ENCODE measurements at places on chromosomes 6 and 20.

- ATAC-seq: no peak
Observed at GRCh38 chr6:99559057-99559456, 9.4 kb downstream of the CCNC start.

GRCh38 chr6:3252369-3252768 is 6.4 kb upstream of the PSMG4 start:
- ATAC-seq: no peak

GRCh38 chr6:21915707-21916260 is 322.2 kb downstream of the SOX4 start:
- ATAC-seq: no peak

DNA sequence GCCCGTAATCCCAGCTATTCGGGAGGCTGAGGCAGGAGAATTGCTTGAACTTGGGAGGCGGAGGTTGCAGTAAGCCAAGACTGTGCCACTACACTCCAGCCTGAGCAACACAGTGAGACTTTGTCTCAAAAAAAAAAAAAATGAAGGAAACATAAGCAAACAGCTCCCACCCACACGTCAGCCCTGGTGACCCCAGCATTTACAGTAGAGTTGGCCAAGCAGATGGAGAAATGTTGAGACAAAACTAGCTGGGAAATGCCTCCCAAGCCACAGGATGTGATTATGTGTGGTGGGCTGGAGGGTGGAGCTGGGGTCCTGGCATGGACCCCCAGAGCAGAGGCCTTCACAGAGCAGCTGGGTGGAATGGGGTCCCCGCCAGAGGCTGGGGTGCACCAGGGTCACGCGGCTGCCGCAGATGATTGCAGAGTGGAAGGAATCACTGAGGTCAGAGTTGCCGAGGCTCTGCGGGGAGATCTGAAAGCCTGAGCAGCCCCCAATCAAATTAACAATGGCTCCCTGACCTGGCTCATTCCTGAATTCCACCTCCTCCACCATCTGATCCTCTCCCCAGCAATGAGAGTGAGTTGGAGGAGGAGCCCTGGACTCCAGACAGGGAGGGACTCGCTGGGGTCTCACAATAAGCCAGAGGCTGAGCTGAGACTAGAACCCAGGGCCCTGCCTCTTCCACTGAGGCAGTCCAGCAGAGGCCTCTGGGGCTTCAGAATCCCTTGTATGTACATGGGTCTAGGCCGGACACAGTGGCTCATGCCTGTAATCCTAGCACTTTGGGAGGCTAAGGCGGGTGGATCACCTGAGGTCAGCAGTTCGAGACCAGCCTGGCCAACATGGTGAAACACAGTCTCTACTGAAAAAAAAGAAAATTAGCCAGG is 34.7 kb upstream of the TGM2 start:
- ATAC-seq: no peak

GRCh38 chr20:47998736-47999135 is 213.5 kb upstream of the SULF2 start:
- no peak for ATAC-seq

DNA sequence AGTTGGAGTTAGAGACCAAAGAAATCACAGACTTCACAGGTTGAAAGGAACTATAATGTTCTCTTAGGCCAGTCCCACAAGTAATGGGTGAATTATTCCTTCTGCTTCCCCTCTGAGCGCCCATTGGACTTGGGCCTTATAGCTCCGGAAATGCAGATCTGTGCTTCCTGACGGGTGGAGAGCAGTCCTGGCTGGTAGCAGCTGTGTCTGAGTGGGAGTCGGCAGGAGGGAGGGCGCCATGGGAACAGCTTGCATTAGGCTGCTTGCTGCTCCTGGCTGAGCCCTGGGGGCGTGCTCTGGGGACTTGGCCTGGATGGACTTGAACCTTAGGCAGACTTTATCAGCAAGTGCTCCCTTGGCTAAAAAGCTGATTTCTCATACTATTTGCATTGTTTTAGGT is 18.4 kb upstream of the NUP153 start:
- no peak for ATAC-seq

DNA sequence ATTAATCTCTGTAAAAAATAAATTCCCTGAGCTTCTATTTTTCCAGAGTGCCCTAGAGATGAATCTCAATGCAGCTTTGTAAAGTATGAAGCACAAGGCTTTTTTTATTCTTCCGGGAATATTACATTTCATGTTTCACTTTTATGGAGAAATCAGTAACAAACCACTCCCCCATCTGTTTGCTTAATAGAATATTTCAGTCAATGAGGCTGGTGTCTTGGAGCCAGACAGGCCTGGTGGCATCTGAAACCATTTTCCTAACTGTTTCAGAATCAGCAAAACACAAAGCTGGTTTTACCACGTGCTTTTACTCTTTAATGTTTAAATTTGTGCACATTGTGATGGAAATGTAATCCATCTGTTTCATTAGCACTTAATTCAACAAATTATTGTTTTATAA is 400.8 kb upstream of the HSF2 start:
- ATAC-seq: no peak

DNA sequence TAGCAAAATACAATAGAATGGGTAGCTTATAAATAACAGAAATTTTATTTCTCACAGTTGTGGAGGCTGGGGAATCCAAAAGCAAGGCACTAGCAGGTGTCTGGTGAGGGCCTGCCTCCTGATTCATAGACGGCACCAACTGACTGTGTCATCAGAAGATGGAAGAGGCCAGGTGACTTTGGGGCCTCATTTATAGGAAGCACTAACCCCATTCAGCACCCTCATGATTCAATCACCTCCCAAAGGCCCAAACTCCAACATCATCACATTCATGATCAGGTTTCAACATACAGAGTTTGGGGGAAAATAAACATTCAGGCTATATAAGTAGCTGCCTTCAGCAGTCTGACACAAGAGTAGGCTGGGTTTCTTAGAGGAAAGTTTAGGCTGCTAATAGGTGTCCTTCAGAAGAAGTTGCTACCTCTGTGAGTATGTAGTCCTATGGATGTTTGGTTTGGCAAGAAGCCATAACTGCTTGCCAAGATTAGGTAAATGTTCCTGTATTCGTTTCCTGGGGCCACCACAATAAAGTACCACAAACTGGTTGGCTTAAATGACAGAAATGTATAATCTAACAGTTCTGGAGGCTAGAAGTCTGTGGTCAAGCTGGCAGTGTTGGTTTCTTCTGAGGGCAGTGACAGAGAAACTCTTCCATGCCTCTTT is 48.8 kb downstream of the NT5E start:
- ATAC-seq: no peak

All from stimulated activated memory B cell treated with anti-CD40 and anti-IgM and Interleukin-4, amounts not matched to agents 10 μg/mL and 1 μg/mL and 100 μg/mL, for 72 hours (primary cell).